Aorta (tissue), 5 donors: ENCODE measurements at places on chromosomes 16 and 17. TPM values are rescaled to one million over a fixed set of nuclear protein-coding genes. Genes with fewer than 3 reads are reported as not detected.

- no peak for DNase-seq
- no peaks in the 10 kb centered on the region for H3K4me1 ChIP-seq
- H3K4me3 ChIP-seq: no peak overlapping the region
Observed at GRCh38 chr17:76869496-76870376, 1.5 kb downstream of the MGAT5B start.

DNA sequence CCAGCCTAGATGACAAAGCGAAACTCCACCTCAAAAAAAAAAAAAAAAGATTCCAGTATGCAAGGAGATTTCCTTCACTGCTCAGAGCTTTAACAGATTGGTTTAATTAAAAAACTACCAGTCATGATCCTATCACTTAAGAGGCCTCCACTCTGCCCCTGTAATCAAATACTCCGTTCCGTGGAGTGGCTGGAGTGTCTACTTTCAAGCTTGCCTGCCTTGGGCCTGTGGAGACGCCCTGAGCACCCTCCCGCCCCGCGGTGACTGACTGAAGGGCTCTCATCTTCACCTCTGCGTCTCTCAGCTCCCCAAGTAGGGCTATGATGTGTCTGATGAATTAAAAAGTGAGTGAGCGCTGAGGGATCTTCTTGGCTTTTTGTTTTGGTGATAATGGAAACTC, 25.3 kb upstream of the TRPV3 start:
- DNase-seq: no peak
- no peak overlapping the region for H3K27ac ChIP-seq
- H3K27me3 ChIP-seq: no peaks in the 10 kb centered on the region
- H3K4me1 ChIP-seq: no peaks in the 10 kb centered on the region
- no peak overlapping the region for H3K4me3 ChIP-seq
- peaks cover 6% of the 10 kb centered on the region for H3K36me3 ChIP-seq

- DNase-seq: no peak
- H3K4me1 ChIP-seq: no peaks in the 10 kb centered on the region
- no peaks in the 10 kb centered on the region for H3K36me3 ChIP-seq
- H3K27me3 ChIP-seq: no peaks in the 10 kb centered on the region
Observed at GRCh38 chr17:82369211-82369610, 2.4 kb upstream of the UTS2R start.

DNA sequence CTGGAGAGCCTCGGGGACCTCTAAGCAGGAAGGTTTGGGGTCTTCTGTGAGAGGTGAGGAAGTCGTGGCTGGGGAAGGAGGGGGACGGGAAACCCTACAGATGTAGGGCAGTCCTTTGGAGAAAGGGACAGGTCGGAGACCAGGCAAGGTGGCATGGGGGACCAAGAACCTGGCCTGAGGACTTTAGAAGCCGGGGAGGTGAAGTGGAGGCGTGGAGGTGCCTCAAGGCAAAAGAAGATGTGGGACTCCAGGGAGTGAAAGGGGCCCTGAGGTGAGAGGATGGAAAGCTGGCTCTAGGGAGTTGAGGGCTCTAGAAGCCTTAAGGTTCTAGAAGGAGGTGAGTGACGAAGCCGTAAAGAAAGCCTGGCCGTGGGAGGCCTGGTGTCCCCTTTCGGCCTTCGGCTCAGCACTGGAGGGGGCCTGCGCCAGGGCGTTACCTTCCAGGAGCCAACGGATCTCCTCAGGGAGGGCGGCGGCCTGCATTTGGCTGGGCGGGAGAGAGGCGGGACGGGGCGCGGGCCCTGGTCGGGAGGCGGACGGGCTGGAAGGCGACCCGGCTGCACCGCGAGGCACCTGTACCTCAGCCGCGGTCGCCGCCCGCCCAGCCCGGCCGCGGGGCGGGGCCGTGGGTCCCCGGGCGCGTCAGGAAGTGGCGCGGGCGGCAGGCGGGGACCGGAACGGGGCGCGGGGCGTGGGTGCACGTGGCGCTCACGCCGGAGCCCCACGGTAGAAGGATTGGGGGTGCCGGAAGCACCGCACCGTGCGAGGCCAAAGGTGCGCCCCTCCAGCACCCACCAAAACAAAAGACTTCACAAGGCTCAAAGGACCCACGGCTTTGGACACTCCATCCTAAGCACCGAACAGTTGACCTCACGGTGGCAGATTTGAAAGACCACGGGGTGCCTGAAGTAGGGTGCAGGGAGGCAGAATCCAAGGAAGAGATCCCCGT, at the start of gene SKAP1:
TSS of gene SKAP1 (minus strand) at position 577 of the 949 bp plus-strand sequence.
- no peak within 1 kb of the TSS for H3K4me3 ChIP-seq
- H3K4me1 ChIP-seq: no peaks in the 10 kb centered on the region
- peak; percentile 50 for DNase-seq
- no peaks in the 10 kb centered on the region for H3K27me3 ChIP-seq
- no peaks in the 10 kb centered on the region for H3K36me3 ChIP-seq

DNA sequence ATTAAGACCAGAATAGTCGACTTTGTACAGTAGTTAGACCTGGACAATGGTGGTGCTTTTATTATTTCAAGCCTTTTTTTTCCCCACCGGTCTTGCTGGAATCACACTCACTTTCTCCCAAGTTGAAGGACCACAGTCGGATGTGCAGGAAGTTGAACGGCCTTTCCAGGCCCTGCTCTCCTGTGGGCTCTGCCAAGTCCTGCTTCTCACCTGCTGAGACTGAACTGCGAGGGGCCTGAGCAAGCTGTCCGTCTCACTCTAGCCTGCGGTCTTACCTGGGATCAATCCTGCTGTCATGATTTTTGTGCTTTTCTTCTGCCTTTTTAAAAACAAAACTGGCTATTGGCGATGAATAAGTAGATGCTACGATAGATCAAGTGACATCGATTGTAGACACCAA, 1.3 kb downstream of the TLCD3A start:
- no peak overlapping the region for H3K4me3 ChIP-seq
- no peaks in the 10 kb centered on the region for H3K36me3 ChIP-seq
- no peak overlapping the region for H3K27ac ChIP-seq

GRCh38 chr16:76756951-76757350, 434.0 kb upstream of the MON1B start:
- no peak for DNase-seq
- H3K27me3 ChIP-seq: no peaks in the 10 kb centered on the region

GRCh38 chr16:80174416-80174815, 366.4 kb upstream of the DYNLRB2 start:
- no peak for DNase-seq
- no peaks in the 10 kb centered on the region for H3K4me1 ChIP-seq
- H3K4me3 ChIP-seq: no peak overlapping the region

- H3K36me3 ChIP-seq: no peaks in the 10 kb centered on the region
- no peaks in the 10 kb centered on the region for H3K27me3 ChIP-seq
- no peaks in the 10 kb centered on the region for H3K4me1 ChIP-seq
- DNase-seq: no peak
Observed at GRCh38 chr16:4566144-4566543, 10.0 kb downstream of the C16orf96 start.

DNA sequence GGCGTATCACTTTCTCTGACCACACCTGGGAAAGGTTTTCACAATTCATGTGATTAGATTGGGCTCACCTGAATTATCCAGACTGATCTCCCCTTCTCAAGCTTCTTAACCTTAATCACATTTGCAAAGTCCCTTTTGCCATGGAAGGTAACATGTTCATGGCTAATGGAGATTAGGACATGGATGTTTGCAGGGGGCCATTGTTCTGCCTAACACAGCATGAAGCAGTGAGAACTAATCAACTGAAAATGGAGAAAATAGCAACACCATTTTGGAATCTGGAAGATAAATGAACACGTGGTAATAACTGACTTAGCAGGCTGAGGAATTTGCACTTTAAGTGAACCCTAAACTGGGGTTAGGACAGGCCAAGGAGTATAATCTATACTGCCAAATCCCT, 25.0 kb upstream of the SBK1 start:
- no peak overlapping the region for H3K4me3 ChIP-seq
- H3K36me3 ChIP-seq: no peaks in the 10 kb centered on the region
- DNase-seq: no peak
- H3K27me3 ChIP-seq: no peaks in the 10 kb centered on the region

DNA sequence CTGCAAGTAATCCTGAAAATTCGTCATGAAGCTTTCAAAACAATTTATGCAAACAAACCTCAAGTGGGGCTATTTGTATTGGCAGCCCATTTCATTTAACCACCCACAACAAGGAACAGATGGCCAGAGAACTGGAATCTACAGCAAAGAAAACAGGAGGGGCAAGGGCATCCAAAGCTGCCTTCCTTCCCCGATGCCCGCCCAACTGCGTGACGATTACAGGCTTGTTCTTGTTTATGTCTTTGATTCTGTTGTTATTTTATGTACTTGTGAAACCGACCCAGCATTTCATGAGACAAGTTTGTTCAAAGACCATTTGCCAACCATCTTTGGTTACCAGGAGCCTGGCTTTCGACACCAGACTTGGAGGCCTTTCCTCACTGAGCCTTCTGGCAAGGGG, 59.1 kb upstream of the IRX6 start:
- no peak overlapping the region for H3K4me3 ChIP-seq
- no peaks in the 10 kb centered on the region for H3K27me3 ChIP-seq

DNA sequence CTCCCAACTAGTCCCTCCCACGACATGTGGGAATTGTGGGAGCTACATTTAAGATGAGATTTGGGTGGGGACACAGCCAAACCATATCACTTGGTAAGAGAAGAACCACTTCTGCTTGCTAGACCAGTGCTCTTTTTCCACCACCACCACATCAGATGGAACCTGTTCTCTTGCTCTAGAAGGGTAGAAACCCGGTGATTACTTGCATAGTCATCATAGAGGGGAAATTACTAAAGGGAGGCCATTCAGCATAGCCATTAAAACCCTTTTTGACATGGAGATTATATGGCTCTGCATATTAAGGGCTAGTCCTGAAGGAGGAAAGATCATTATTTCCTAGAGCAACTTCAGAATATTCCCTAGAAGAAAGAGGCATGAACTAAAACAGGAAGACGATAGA, 1188.0 kb downstream of the CDH11 start:
- no peak overlapping the region for H3K27ac ChIP-seq
- no peak for DNase-seq
- no peak overlapping the region for H3K4me3 ChIP-seq
- H3K36me3 ChIP-seq: no peaks in the 10 kb centered on the region
- no peaks in the 10 kb centered on the region for H3K4me1 ChIP-seq

GRCh38 chr17:57330587-57330986, 74.3 kb downstream of the MSI2 start:
- peak overlapping the region; percentile 12 for H3K27ac ChIP-seq
- no peaks in the 10 kb centered on the region for H3K4me1 ChIP-seq
- H3K36me3 ChIP-seq: no peaks in the 10 kb centered on the region
- H3K27me3 ChIP-seq: no peaks in the 10 kb centered on the region
- DNase-seq: no peak

Gene PALB2
- total RNA-seq: 9.5 TPM

DNA sequence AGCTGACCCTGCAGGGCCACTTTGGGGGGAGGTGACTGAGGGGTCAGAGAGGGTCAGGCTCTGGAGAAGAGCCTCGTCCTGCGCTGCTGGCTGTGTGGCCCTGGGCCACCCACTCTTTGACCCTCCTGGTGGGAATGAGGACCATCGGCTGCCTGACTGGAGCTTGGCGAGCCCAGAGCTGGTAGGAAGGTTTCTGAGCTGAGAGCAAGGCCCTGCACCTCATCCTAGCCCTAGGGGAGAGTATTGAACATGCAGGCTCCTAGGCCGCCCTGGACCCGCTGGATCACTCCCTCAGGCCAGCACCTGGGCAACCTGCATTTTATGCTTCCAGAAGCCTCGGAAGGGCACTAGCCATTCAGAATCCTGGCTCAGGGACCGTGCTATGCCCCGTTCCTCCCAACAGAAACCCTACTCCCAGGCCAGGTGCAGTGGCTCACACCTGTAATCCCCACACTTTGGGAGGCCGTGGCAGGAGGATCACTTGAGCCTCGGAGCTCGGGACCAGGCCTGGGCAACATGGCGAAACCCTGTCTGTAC, 14.5 kb downstream of the MAP2K3 start:
- no peak overlapping the region for H3K27ac ChIP-seq
- DNase-seq: no peak
- no peaks in the 10 kb centered on the region for H3K27me3 ChIP-seq
- no peak overlapping the region for H3K4me3 ChIP-seq
- no peaks in the 10 kb centered on the region for H3K36me3 ChIP-seq

Gene ADAM11
- total RNA-seq: 0.45 TPM
